ENCODE measurements at places on chromosomes 3 and 15.
A peak's percentile ranks its signal among the peaks of the same experiment; 100 is the strongest.

DNA sequence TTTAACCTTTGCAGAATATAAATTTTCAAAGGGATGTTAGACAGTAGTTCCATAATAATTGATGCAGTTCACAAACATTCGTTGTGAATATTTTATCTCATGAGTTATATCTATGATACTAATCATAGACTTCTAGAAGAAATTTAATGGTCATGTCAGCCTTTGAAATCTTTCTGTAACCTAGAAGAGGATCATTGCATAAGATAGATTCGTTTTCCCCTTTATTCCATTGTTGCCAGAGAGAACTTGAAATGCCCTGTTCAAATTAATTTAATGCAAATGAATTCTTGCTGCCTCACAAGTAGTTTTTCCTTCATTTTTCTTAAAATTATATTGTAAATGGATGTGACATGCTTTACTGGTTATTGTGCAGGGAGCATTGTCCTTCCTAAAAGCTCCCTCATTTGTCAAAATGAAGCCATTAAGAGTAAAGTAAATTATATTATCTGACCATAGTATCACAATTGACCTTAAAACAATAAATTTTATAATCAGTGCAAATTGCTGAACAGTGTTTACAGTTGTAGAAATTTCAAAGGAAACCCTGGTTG, 128.5 kb upstream of the ZNF717 start:
- DNase-seq: no peak

DNA sequence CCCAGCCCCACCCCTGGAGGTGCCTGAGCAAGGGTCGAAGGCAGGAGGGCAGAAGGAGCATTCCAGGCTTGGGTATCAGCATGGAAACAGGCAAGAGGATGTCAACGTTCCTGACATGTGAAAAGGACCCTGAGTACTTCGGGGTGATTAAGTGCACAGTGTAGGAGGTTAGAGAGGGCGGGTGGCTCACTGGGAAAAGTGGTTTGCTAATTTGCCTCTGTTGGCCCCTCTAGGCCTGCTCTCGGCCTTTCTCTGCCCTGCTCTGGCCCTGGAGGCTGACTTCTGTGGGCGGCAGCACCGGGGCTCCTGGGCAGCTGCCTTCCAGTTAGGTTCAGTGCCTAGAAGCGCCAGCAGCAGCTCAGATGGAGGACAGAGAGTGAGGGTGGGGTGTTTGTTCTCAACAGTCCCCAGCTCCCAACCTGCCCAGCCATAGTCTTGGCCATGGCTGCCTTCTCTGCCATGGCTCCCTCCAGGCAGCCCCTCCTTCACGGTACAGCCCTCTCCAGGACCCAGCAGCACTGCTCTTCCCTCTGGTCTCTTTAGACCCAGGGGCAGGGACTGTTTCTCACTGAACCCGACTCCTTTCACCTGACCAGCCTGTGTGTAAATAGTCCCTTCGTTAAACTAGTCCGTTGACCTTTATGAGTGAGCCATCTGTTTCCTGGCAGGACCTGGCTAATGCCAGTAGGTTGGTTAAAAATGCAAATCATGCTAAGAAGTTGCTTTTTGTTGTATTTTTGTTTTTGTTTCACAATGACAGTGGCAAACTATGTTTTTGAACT, 107.1 kb upstream of the TPM1 start:
- DNase-seq: no peak

GRCh38 chr15:38702178-38702912, 137.7 kb upstream of the RASGRP1 start:
- no peak for DNase-seq

DNA sequence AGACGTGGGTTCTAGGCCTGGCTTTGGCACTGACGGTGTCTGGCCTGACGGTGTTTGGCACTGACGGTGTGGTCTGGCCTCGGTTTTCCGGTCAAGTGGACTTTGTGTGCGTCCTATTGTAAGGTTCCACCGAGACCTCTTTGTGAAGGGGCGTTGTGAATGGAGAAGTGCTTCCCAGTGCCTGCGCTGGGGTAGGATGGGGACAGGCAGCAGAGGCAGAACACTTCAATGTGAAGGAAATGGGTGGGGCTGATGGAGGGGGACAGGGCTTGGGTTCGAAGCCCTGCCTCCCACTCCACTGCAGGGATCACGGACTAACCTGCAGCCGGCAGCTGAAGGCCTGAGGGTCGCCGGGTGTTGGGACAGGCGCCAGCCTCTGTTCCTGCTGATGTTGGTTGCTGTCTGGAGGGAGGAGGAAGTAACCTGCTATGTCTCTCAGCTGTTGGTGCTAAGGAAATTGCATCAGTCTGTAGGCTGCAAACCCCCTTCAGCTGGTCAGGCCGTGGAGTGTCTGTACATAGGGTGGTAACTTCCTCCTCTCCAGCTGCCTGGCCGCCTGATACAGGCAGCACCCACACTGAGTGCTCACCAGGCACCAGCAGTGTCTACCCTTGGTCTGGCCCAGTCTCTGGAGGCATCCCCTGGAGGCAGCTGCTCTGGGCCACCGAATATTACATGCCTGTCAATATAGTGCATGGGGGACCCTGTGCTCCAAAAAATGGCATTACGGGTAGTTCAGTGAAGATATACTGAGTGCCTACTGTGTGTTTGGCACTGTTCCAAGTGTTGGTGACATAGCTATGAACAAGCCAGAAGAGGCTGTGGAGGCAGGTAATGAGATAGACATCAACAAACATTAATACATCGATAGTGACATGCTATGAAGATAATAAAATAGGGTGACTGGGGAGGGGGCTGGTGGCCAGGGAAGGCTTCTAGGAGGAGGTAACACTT, 1.1 kb downstream of the TM6SF1 start:
- DNase-seq: no peak

GRCh38 chr15:44711743-44712345, 527 bp downstream of the B2M start:
- DNase-seq: peak; percentile 24

GRCh38 chr3:2810723-2811122, 299.5 kb downstream of the IL5RA start:
- DNase-seq: no peak

DNA sequence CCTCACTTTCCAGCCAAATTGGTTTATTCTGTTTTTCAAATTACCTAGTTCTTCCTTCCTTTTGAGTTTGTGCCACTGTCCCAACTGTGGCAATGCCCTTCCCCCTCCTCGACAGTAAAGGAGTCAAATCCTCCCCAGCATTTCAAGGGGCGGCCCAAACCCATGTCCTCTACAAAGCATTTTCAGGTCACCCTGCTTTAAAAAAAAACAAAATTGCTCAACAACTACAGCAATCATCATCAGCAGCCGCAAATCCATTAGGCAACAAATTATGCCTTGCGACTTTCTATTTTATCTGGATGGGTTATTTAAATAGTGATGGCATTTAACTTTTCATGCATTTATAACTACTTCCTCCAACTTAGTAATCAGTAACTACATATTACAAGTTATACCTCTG, 32.7 kb downstream of the PLD1 start:
- DNase-seq: no peak

DNA sequence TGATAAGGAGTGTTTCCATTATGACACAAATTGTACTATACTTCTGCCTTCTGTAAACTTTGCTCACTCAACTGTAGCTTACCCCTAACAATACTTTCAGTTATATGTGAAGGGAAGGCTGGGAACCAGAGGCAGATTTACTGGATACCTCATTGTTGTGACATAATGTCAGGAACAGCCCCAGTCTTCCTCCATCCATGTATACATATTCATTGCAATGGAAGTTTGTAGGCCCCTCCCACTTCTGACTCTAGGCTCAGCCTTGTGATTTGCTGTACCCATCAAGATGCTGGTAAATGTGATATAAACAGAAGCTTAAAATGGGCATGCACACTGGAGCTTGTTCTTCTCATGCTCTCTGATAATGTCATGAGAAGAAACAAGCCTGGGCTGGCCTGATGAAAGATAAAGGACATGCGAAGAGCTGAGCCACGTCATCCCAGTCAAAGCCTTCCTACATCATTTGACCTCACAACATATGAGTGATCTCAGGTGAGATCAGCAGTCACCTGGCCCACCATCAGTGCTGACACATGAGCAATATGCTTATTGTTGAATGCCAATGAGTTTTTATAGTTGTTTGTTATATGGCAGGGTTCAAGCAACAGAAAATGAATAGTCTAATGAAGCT, 267.8 kb downstream of the GAP43 start:
- no peak for DNase-seq

- no peak for DNase-seq
Measured at GRCh38 chr15:28269097-28269496, 52.9 kb downstream of the HERC2 start.
